ENCODE measurements at places on chromosomes 12 and 14.
A peak's percentile ranks its signal among the peaks of the same experiment; 100 is the strongest.

GRCh38 chr12:3523728-3524127, 32.7 kb downstream of the PRMT8 start:
- DNase-seq = no peak

DNA sequence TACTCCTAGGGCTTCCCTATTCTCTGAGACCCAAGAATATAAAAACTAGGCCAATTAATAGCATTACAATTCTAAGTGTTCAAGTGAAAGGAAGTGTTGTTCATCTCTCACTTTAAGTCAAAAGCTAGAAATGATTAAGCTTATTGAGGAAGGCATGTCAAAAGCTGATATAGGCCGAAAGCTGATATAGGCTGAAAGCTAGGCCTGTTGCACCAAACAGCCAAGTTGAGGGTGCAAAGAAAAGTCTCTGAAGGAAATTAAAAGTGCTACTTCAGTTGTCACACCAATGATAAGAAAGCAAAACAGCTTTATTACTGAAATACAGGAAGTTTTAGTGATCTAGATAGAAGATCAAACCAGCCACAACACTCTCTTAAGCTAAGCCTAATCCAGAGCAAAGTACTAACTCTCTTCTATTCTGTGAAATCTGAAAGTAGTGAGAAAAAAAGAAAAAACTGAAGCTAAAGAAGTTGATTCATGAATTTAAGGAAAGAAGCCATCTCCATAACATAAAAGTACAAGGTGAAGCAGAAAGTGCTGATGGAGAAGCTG, 68.9 kb downstream of the SLC6A15 start:
- DNase-seq = no peak

DNA sequence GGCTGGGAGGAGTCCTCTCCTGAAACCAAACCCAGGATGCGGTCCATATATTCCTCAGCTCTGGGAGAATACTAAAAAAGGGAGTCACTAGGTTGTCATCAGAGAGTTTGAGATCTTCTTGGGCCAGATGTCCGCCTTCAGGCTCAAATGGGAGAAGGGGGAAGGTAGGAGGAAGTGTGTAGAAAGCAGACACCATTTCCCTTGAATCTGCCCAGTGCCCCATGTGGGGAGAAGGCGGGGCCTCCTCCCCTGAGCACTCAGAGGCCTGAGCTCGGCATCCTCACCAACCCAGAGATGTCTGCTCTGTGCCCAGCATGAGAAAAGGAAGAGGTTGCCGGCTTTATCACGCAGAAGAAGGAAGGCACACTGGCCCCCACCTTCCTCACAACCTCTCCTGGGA, 37.3 kb downstream of the LTBP2 start:
- no peak for DNase-seq

- peak; percentile 16 for DNase-seq
These were observed 554 bp downstream of the SPPL3 start for GRCh38 chr12:120903412-120904196.

- DNase-seq = no peak
These were observed 67.3 kb upstream of the HOXC13 start for GRCh38 chr12:53871367-53871766.

GRCh38 chr14:33709711-33710110, 241.2 kb downstream of the EGLN3 start:
- no peak for DNase-seq

- peak; percentile 71 for DNase-seq
These were observed 54.4 kb downstream of the SPPL3 start for GRCh38 chr12:120849765-120850164.

DNA sequence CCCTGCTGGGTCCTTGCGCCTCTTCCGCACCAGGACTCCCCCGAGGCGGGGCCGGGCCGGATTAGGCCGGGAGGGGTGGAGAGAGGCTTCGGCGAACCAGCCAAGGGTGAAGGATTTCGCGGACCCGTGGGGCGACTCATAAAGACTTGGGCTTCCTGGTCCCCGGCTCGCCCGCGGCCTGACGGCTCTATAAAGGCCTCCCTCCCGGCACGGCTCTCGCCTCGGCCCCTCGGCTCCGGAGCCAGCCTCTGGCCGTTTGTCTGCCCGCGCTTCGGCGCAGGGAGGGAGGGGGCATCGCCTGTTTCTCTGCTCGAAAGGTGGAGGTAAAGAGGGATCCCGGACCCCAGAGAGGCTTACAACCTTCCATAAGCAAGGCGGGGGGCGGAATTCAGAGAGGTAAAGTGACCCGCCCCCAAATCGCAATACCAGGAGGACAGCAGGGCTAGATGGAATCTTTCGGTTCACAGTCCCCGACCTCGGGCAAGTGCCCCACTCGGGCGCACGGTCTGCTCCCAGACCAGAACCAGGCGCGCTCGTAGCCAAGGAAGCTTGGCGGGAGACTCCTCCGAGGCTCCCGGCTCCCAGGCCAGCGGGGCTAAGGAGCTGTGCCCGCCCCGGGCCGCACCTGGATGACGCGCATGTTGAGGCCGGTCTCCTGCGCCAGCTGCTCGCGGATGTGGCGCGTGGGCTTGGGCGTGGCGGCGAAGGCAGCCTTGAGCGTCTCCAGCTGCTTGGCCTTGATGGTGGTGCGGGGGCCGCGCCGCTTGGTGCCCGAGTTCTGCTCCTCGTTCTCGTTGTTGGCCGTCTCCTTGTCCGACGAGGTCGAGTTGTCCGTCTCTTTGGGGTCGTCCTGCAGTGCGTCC, 3.9 kb downstream of the LHX5 start:
- DNase-seq = no peak

GRCh38 chr12:15620741-15621539, 168.2 kb downstream of the EPS8 start:
- DNase-seq = no peak

DNA sequence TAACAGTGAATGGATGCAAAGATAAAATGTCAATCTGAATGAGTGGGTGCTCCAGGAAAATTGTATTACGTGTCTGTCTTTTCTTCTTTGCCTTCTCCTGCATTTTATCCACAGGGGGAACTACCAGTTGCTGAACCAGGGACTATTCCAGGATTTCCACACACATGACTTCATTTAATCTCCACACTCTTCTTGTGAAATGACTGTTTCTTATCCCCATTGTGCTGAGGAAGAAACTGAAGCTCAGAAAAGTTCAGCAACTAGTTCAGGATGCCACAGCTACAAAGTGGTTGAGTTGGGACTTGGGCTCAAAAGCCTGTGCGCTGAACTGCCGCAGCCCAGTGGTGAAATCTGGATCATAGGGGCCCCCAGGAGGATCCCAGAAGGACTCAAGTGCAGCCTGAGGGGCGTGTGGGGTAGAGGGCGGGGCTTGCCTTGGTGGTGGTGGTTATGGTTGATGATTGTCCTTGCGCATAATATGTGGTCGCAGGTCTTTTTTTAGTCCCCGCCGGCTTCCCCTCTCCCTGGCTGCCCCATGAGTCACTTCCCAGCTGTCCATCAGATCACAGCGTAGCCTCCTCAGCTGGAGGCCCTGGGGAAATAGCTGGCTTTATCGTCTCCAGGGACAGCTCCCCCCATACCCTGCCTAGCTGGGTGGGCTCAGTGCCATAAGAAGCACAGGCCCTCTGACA, 235.2 kb upstream of the CRY1 start:
- DNase-seq = no peak

- DNase-seq = no peak
These were observed 47.5 kb upstream of the TCL1A start for GRCh38 chr14:95761436-95761835.

GRCh38 chr14:22159957-22160356, 429.1 kb downstream of the DAD1 start:
- no peak for DNase-seq

DNA sequence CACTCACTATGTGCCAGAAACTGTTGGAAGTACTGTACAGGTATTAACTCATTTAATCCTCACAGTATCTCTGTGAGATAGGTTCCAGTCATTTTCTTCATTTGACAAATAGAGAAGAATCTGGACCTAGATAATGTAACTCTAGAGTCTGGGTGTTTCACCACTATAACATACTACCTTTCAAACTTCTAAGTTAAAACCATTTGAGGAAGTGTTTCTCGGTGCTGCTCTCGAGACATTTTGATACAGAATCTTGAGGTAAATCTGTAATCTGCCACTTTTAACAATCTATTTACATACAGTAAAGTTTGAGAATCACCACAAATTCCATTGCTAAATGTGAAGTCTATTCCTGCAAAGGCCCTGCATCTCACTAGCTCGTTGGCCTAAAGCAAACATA, 8.8 kb downstream of the OLR1 start:
- no peak for DNase-seq

DNA sequence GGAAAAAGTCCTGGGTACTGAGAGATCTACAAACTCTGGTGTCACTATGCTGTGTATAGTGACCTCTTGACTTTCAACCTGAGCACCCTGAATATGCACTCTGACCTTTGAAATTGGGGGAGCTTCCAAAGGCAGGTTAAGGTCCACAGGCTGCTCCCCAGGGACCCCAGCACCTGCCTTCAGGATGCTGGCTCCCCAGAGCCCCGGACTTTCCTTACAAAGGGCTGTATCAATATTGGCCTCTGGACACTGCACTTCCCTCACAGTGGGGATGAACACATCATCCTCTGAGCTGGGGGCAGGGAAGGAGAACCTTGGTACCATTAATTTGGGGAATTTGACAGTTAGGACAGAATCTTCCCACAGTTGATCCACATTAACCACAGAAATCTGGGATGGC, 14.3 kb downstream of the PLD4 start:
- no peak for DNase-seq

GRCh38 chr12:108793756-108794441, 62.6 kb upstream of the CORO1C start:
- no peak for DNase-seq

DNA sequence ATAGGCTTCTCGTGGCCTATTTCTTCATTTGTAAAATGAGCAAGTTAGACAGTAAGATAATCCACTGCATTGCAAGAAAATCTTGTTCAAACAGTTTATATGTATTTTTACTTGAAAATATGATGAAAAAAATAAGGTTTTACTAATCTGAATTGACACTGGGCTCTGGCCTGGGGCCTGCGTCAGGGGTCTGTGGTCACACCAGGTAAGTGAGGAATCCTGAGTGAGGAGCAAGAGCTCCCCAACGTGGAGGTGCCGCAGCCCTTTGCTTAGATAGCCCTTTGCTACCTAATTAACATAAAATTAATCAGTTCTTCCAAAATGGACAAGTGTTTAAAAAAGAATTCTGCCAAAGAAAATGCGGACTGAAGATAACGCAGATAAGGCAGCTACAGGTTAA, 39.1 kb upstream of the STAB2 start:
- no peak for DNase-seq

DNA sequence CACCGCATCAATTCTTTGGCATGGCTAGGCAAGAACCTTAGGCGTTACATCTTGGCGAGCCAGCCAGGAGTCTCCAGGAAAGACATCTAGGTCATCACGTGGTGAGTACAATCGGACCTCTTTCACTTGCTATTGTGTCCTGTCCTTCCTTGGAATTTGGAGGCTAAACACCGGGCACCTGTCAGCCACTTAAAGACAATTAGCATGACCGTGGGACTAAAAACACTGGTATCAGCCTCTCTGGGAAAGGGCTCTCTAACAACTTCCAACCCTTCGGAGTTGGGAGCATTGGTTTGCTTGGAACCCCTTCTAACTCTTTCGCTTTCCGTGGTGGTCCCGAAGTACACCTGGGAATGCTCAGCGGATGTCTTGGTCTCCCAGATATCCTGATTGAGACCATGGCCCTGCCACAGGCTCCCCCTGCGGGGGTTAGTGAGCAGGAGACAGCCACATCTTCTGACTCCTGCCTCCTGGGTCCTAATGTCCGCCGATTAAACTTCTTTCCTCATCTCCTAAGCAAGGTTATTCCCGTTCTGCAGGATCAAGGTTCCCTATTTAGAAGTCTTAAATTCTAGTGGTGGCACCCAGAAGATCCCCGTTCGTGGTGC, 971.7 kb downstream of the FSCB start:
- no peak for DNase-seq

GRCh38 chr12:93413064-93413463, 28.7 kb downstream of the UBE2N start:
- no peak for DNase-seq

DNA sequence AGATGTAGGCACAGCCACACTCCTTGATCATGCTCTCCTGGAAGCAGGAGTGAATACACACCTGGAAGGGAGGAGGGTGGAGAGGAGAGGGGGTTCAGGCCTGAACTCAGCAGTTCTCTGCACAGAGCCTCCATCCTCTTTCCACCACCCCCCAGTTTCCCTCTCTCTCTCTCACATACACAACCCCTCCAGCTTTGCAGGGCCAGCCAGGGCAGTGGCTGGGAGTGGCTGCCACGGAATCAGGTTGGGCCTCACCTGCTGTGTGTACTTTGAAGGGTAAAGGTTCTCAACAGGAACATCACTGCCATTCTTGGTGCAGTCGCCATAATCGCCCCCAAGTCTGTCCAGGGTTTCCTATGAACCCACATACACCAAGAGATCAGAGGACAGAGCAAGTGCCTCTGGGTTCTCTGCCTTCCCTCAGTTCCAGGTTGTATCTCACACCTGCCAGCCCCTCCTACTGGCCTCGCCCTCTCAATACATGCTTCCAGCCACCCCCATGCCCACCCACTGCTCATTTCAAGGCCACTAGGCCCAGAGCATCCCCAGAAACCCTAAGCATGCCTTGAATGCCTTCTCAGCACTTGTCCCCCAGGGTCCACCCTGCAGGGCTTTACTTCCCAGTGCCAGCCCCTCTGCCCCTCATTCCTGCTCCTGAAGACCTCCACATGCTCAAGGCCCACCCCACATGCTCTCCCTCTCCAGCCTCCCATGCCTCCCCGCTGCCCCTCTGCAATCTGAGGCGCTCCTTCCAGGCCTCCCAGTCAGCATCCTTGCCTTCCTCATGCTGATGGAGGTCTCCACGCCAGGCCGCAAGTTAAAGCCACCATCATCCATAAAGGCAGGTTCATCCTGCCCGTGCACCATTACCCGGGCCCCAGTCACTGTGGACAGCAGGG, 12.9 kb upstream of the TNFRSF1A start:
- DNase-seq = no peak

DNA sequence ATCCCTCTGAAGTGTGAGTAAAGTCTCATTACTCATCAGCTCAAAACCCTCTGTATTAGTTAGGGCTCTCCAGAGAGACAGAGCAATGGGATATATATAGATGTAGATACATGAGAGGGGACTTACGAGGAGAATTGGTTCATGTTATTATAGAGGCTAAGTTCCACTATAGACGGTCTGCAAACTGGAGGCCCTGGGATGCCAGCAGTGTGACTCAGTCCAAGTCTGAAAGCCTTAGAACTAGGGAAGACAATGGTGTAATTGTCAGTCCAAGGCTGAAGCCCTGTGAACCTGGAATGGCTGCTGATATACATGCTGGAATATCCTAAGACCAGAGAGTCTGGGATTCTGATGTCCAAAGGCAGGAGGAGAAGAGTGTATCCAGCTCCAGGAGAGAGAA, 57.3 kb upstream of the CEP83 start:
- DNase-seq = no peak

GRCh38 chr12:132581348-132582057, 28.9 kb downstream of the LRCOL1 start:
- DNase-seq = no peak

- DNase-seq = no peak
These were observed 79.5 kb upstream of the CCDC198 start for GRCh38 chr14:57573173-57573572.

- DNase-seq = no peak
These were observed 64.3 kb downstream of the ZFP36L1 start for GRCh38 chr14:68728342-68729106.
